ENCODE measurements at places on chromosomes 3 and 15. TPM values are rescaled to one million over a fixed set of nuclear protein-coding genes. Genes with fewer than 3 reads are reported as not detected.

GRCh38 chr3:156725682-156726081 lies 51.3 kb downstream of the TIPARP start:
- no peak overlapping the region for H3K27ac ChIP-seq
- no peak for DNase-seq
- no peak overlapping the region for H3K4me3 ChIP-seq
- no peaks in the 10 kb centered on the region for H3K27me3 ChIP-seq
- H3K4me1 ChIP-seq = peaks cover 15% of the 10 kb centered on the region
- no peaks in the 10 kb centered on the region for H3K36me3 ChIP-seq

DNA sequence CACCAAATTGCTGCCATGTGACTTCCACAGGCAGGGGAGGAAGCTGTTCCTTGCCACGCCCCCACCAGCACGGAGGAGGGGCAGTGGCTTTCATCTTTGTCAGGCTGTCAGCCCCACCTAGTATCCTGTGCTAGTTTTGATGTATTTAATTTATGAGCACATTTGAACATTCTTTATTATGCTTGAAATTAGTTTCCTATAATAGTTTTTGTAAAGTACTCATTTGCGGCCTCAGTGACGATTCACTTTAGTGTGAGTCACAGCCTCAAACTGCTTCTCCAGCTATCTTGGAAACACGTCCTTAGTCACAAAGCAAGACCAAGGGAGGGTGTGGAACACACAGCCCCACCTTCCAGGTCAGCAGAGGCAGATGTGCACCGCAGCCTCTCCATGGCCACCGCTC lies 239.9 kb upstream of the ATP10A start:
- no peak overlapping the region for H3K4me3 ChIP-seq
- H3K36me3 ChIP-seq = no peaks in the 10 kb centered on the region
- peaks cover 3% of the 10 kb centered on the region for H3K4me1 ChIP-seq
- H3K27me3 ChIP-seq = peaks cover 7% of the 10 kb centered on the region

GRCh38 chr15:92541291-92542200 lies 114.0 kb downstream of the FAM174B start:
- no peaks in the 10 kb centered on the region for H3K36me3 ChIP-seq
- peaks cover 19% of the 10 kb centered on the region for H3K27me3 ChIP-seq
- no peak overlapping the region for H3K27ac ChIP-seq

The SLC2A2 gene
- total RNA-seq = not detected

DNA sequence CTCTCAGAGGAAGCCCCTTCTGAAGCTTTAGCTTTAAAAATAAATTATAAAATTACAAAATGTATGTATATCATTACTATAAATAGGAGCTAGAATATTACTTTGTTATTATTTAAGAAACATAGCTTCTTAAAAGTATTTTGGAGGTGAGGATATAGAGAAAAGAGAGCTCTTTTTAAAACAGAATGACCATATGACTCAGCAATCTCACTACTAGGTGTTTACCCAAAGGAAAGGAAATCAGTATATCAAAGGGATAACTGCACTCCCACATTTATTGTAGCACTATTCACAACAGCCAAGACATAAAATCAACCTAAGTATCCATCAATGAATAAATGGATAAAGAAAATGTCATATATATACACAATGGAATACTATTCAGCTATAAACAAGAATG lies 119.6 kb downstream of the DMXL2 start:
- no peak for DNase-seq
- H3K4me1 ChIP-seq = no peaks in the 10 kb centered on the region
- H3K27ac ChIP-seq = no peak overlapping the region
- no peaks in the 10 kb centered on the region for H3K36me3 ChIP-seq
- H3K4me3 ChIP-seq = no peak overlapping the region

- H3K4me1 ChIP-seq = peaks cover 5% of the 10 kb centered on the region
- peaks cover 13% of the 10 kb centered on the region for H3K27me3 ChIP-seq
- no peak overlapping the region for H3K27ac ChIP-seq
- H3K36me3 ChIP-seq = no peaks in the 10 kb centered on the region
- no peak for DNase-seq
Observed at GRCh38 chr15:44909423-44909822, 47.1 kb upstream of the TERB2 start.

DNA sequence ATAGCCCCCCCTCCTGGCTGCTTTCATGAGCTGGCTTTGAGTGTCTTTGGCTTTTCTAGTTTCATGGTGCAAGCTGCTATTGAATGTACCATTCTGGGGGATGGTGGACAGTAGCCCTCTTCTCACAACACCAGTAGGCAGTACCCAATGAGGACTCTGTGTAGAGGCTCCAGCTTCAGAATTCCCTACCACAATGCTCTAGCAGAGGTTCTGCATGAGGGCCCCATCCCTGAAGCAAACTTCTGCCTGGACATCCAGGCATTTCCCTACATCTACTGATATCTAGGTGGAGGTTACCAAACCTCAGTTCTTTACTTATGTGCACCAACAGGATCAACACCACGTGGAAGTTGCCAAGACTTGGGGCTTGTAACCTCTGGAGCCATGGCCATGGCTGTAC lies 1742.9 kb downstream of the SI start:
- no peak overlapping the region for H3K27ac ChIP-seq
- no peak for DNase-seq
- H3K36me3 ChIP-seq = peaks cover 7% of the 10 kb centered on the region

The PATL2 gene
- total RNA-seq = 13.0 TPM

DNA sequence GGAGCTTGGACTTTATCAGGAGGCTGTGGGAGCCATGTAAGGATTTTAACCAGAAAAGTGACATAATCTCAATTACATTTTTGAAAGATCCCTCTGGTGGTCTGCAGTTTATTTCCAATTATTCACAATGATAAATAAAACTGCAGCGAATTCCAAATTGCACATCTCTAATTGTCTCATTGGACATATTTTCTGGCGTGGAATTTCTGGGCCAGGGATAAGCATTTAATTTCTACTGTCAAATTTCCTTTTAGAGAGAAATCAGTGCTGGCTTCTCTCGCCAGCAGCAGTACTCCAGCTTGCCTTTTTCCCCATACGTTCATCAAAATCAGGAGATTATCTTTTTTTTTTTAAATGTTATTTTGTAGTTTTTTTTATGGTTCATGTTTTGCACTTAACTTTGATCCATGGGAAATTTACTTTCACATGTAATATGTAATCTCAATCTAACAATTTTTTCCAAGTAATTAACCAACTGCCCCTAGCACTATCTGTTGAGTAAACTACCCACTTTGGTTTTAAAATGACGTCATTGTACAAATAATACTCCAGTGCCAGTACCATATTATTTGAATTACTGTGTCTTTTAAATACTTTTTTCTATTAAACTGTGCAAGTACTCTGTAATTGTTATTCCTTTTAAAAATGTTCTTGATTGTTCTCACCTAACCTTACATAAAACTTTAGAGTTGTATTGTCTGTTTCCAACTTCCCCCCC lies 251.8 kb downstream of the ADAMTSL3 start:
- H3K4me3 ChIP-seq = no peak overlapping the region
- no peaks in the 10 kb centered on the region for H3K4me1 ChIP-seq
- no peaks in the 10 kb centered on the region for H3K27me3 ChIP-seq
- H3K27ac ChIP-seq = no peak overlapping the region
- no peak for DNase-seq

DNA sequence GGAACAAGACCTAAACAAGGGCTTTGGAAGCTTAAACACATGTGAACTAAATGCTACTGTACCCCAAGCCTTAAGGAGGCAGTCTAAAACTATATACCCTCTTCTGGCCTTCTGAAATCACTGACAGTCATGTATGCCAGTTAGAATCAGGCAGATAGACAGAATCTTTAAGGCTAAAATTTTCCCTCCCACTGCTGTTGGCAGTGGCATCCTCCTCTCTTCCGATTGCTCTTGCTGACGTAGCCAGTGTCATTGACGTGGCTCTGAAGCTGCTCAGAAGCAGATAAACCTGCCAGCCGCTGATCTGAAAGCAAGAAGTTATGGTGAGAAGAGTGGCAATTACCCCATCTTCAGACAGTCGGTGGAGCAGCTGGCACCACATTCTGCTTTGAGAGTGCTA lies 3.3 kb downstream of the RYR3 start:
- no peak for DNase-seq
- H3K36me3 ChIP-seq = no peaks in the 10 kb centered on the region
- no peaks in the 10 kb centered on the region for H3K4me1 ChIP-seq
- H3K27ac ChIP-seq = no peak overlapping the region
- no peak overlapping the region for H3K4me3 ChIP-seq
- peaks cover 78% of the 10 kb centered on the region for H3K27me3 ChIP-seq

The FANCD2OS gene
- not detected for total RNA-seq

GRCh38 chr3:127532561-127533203 lies 57.9 kb downstream of the TPRA1 start:
- H3K27me3 ChIP-seq = peaks cover 8% of the 10 kb centered on the region
- H3K4me1 ChIP-seq = no peaks in the 10 kb centered on the region
- DNase-seq = no peak
- H3K27ac ChIP-seq = no peak overlapping the region
- no peak overlapping the region for H3K4me3 ChIP-seq

The MUSTN1 gene
- total RNA-seq = 1.3 TPM

GRCh38 chr3:78666470-78666800 lies 1101.4 kb downstream of the ROBO1 start:
- no peaks in the 10 kb centered on the region for H3K4me1 ChIP-seq
- H3K36me3 ChIP-seq = no peaks in the 10 kb centered on the region
- H3K27me3 ChIP-seq = no peaks in the 10 kb centered on the region
- DNase-seq = no peak

GRCh38 chr3:122714273-122714672 lies 33.6 kb downstream of the PARP14 start:
- H3K27ac ChIP-seq = no peak overlapping the region
- H3K36me3 ChIP-seq = peaks cover 75% of the 10 kb centered on the region
- DNase-seq = no peak
- no peaks in the 10 kb centered on the region for H3K27me3 ChIP-seq
- H3K4me1 ChIP-seq = peaks cover 24% of the 10 kb centered on the region

DNA sequence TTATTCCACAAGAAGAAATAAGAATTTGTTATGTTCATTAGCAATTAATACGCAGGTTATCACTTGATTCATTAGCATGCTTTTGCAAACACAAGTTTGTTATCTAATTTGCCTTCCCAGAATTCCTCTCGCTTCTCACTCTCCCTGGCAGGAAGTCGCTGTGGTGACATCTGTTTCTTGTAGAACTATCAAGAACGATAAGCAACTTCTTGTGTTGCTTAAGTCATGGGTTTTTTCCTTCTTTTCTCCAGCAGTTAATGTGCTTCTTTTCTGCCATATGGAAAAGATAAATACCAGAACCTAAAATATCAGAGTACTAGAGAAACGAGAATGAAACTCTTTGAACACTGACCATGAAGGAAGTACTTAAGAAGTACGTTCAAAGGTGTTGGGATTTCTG lies 99.8 kb upstream of the CHMP2B start:
- no peaks in the 10 kb centered on the region for H3K4me1 ChIP-seq
- no peaks in the 10 kb centered on the region for H3K27me3 ChIP-seq
- DNase-seq = no peak
- no peaks in the 10 kb centered on the region for H3K36me3 ChIP-seq
- no peak overlapping the region for H3K27ac ChIP-seq

GRCh38 chr3:13550791-13551360 lies 2.0 kb downstream of the FBLN2 start:
- H3K27ac ChIP-seq = no peak overlapping the region

DNA sequence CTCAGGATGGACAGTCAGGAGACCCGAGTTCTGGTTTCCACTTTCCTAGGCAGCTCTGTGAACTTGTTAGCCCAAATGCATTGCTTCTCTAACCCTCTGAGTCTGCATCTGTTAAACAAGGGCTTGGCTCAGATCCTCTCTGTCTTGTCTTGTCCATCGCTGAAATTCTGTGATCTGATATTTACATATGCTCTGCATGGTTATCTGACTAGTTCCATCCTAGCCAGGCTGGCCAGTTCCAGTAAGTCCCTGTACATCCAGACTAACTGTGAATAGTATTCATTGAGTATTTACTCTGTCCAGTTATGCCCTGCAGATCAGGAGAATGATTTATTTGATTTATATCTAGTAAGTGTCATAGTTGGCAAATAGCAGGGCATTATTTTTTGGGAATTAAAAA lies 27.0 kb upstream of the SV2B start:
- H3K27ac ChIP-seq = no peak overlapping the region
- DNase-seq = no peak
- no peak overlapping the region for H3K4me3 ChIP-seq
- H3K36me3 ChIP-seq = no peaks in the 10 kb centered on the region
- H3K27me3 ChIP-seq = peaks cover 41% of the 10 kb centered on the region

GRCh38 chr3:10510086-10510742 lies 4.8 kb upstream of the ATP2B2 start:
- no peak for DNase-seq
- H3K4me3 ChIP-seq = no peak overlapping the region
- no peak overlapping the region for H3K27ac ChIP-seq
- peaks cover 8% of the 10 kb centered on the region for H3K27me3 ChIP-seq
- H3K4me1 ChIP-seq = no peaks in the 10 kb centered on the region

GRCh38 chr3:52521881-52522650 lies 11.6 kb downstream of the NT5DC2 start:
- no peak overlapping the region for H3K4me3 ChIP-seq
- H3K4me1 ChIP-seq = peaks cover 4% of the 10 kb centered on the region
- H3K36me3 ChIP-seq = no peaks in the 10 kb centered on the region
- DNase-seq = no peak
- no peak overlapping the region for H3K27ac ChIP-seq

DNA sequence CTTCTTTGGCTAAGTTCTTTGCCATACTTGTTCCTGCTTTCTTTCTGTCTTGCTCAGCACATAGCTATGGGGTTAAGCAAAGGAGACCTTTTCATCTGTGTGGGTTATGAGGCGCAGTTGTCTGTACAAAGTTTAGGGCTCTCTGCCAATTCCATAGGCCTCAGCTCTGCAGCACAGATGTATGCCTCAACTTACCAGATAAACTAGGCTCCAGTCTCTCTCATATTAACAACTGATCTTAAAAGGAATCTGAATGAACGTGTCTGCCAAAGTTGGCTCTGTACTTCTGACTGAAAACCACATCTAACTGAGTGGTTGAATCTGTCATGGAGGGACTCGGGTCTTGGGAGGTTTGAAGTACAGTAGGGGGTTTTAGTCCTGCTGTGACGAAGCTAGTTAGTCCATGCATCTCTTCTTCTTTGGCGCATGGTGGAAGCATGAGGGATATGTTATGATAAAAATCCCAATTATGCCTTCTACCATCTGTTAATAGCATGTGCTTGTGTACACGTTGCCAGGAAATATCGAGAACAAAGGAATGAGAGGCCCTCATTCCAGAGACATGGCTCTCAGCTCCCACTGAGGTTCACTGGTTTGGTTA lies 114.6 kb upstream of the TSC22D2 start:
- no peak overlapping the region for H3K27ac ChIP-seq
- H3K27me3 ChIP-seq = peaks cover 48% of the 10 kb centered on the region
- no peaks in the 10 kb centered on the region for H3K4me1 ChIP-seq
- no peak for DNase-seq

The GPR171 gene
- 66.1 TPM for total RNA-seq

- H3K36me3 ChIP-seq = no peaks in the 10 kb centered on the region
- H3K27me3 ChIP-seq = peaks cover 3% of the 10 kb centered on the region
- H3K27ac ChIP-seq = no peak overlapping the region
- no peak overlapping the region for H3K4me3 ChIP-seq
- no peaks in the 10 kb centered on the region for H3K4me1 ChIP-seq
- DNase-seq = no peak
Observed at GRCh38 chr15:48677821-48678220, 32.3 kb upstream of the FBN1 start.

The KLHL40 gene
- total RNA-seq = not detected
